ENCODE measurements at places on chromosomes 6 and 20.
A peak's percentile ranks its signal among the peaks of the same experiment; 100 is the strongest.

DNA sequence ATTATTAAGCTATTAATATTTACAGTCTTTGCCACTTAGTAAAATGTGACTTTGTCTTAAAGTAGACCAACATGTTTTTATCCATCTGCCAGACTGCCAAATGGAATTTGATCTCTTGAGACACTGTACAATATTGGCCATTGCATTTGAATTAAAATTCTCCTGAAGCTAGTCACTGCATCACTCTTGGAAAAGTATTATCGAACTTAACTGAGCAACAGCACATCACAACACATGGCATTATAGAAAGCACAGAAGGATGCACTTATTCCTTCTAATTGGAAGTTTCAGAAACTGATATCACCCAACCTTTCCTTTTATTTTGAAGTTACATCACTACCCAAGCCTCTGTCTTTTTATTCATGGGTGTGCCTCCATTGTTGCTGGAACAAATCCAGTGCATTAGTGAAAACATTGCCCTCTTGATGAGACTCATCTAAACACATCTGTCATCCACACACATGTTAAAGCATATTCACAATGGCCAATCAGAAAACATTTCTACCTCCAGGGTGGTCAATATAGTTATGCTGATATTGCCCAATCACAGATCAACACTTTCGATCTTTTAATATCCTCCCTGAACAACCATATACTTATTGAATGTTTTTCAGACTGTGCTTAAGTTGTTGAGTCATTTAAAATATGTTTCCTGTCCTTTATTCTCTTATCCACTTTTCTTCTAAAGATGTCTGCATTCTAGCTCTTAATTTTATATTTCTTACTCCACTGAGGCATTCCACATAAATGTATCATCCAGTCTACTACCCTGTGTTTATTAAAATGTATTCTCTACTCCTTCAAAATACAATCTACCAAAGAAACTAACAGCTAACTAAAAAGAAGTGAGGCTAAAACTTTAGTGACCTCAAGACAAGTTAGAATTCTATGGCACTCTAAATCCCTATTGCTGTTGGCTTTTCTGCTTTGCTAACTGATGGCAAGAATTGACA lies 535.0 kb downstream of the RFPL4B start:
- DNase-seq: peak; percentile 61

GRCh38 chr6:106216527-106216926 lies 109.0 kb downstream of the ATG5 start:
- no peak for DNase-seq

DNA sequence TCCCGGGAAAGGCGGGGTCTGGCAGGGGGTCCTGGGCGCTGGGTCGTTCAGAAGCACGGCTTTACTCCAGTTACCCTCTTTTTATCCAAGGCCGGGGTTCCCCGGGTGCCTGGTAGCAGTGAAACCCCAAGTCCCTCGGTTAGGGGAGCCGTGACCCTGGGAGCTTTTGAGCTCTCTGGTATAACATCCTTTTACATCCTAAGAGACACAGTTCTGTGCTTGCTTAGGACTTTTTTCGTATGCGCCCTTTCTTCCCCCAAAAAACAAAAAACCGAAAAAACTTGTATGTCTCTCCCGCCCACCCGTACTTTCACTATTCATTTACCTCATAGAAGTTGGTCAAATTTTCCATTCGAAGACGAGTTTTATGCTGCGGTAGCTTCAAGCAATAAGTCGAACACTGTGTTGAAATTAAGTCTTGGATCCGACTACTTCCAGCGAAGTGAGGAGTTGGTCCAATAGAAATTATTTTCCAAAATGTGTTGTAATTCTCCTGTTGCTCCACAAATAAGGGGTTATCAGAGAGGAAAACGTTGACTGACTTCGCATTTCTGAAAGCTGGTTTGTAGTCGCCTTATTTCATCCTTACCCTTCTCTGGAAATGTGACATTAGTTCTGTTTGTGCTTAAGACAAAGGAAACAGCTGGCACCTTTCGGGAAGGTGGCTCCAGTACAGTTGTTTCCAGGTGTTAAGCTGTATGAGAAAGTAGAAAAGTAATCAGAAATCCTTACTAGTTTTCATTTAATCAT lies 816 bp upstream of the MAN1A1 start:
- peak; percentile 67 for DNase-seq

DNA sequence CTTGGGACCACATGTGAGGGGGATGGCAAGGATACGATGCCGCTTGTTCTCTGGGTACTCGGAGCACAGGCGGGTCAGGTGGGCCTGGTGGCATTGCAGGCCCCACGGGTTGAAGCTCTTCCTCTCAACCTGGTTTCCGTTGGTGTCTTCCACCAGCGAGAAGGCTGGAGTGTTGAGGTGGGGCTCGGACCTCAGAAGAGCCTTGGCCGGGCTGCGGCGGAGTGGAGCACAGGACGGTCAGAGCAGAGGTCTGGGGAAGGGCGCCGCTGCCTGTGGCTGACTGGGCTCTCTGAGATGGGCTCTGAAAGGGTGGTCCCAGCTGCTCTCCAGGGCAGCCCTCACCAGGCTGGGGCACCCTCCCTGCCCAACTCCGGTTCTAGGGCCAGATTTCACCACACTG lies 15.2 kb upstream of the UQCC2 start:
- DNase-seq: no peak

DNA sequence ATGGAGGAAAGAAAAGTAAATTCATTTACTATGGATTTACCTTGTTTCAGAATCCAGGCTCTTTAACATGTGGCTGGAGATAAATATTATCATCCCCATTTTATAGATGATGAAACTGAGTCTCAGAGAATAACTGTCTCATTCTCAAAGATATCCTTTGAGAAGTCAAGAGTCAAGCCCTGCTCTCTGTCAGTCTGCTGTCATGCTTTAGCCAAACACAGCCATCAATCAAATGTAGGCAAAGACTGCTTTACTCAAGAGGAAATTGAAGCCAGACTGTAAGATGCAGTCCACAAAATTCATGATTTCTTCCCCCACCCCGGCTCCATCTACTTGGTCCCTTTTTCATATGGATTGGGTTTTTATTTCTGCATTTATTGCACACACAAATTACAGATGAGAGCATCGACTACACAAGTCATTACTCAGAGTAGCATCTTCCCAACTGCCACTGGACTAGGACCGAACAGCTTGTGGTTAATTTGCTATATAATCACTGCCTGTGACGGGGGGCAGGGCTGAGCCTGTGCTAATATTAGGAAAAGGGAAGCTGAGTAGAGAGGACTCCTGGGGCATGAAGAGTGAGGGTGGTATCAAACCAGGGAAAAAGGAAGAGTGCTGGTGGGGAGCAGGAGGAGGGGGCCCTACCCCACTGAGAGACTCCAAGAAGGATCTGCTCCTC lies 102.7 kb upstream of the TOP1 start:
- no peak for DNase-seq

DNA sequence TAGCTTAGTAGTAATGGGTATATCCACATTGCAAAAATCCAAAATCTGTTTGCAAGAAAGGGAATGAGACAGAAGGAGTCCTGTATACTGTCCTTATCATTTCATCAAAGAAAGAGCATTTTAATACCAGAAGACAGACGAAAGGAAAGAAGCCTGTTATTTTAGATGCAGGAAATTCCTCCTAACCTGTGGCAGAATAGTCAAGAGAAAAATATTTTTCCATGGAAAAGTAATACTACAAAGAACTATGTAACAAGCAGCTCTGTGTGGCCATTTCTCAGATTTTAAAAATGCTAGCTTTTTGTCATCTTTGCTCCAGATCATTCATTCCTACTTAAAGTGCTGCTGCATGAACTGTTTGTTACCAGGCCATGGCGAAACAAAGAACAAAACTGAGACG lies 72.9 kb upstream of the SCP2D1 start:
- no peak for DNase-seq

- peak; percentile 33 for DNase-seq
Observed at GRCh38 chr6:51098791-51099190, 280.1 kb downstream of the TFAP2B start.

GRCh38 chr6:5537967-5538366 lies 276.7 kb downstream of the FARS2 start:
- peak; percentile 84 for DNase-seq

GRCh38 chr20:63957004-63957689 lies 931 bp upstream of the UCKL1 start:
- peak; percentile 53 for DNase-seq

- DNase-seq: no peak
Observed at GRCh38 chr6:166658115-166658791, 31.2 kb upstream of the RPS6KA2 start.

DNA sequence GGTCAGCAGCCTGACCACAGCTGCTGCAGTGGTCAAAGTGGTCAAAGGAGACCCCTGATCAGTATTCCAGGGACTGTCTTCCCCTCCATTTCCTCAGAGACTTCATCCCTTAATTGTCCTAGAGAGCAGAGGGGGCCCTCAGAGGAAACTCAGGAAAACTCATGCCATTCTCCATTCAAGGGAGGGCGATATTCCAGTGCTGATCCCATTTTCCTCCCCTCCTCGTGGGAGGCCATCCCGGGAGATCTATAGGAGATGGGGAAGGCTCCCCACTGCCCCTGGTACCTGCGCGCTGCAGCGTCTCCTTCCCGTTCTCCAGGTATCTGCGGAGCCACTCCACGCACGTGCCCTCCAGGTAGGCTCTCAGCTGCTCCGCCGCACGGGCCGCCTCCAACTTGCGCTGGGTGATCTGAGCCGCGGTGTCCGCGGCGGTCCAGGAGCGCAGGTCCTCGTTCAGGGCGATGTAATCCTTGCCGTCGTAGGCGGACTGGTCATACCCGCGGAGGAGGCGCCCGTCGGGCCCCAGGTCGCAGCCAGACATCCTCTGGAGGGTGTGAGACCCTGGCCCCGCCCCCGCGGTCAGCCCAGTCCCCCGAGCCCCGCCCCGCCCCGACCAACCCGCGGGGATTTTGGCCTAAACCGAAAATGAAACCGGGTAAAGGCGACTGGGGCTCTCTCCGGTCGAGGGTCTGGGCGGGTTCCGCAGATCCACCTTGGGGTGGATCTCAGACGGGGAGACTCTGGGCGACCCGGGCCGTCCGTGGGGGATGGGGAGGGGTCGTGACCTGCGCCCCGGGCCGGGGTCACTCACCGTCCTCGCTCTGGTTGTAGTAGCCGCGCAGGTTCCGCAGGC lies 878 bp downstream of the HLA-C start:
- no peak for DNase-seq

GRCh38 chr6:134826889-134827737 lies 122.8 kb downstream of the ALDH8A1 start:
- DNase-seq: peak; percentile 96

DNA sequence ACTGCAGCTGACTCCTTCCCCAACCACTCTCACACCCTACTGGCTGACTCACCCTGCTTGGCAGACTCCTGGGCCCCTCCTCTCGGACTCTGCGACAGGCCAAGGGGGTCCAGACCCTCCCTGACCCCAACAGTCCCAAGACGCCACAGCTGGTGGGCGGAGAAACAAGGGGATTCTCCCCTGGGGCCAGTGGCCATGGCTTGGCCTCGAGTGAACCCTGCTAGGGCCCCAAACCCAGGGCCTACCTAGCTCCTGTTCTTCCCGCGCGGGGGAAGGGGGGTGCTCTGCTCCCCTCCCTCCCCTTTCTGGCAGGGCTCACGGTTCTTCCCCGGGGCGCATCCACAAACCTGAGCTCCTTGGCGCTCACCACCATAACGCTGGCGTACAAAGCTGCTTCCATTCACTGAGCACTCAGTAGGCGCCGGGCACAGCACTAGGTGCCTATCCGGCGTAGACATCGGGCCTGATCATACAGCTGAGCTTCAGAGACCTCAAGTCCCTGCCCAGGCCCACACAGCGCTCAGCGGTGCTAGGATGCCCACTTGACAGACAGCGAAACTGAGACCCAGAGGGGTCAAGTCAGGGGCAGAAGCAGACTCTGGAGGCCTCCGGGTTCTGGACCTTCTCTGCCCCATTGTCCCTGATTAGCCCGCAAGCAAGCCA lies 597 bp downstream of the ADA start:
- DNase-seq: no peak

GRCh38 chr20:48019940-48020339 lies 234.7 kb upstream of the SULF2 start:
- DNase-seq: no peak

DNA sequence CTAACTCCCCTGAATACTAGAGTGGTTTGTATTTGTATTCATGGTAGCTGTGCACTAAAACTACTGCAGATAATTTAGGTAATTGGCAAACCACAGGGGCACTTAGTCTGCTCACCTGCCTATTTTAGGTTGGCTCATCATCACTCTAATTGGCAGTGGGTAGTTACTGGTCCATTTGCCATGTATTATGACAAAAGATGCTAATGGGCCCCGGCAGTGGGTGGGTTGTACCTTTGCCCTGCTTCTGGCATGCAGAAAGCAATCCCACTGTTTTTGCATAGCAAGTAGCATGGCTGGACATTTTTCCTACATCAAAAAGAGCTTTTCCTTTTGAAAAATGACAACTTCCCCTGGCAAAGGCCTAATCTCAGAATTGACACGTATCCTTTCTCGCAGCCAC lies 741.4 kb upstream of the MAP3K7 start:
- no peak for DNase-seq

DNA sequence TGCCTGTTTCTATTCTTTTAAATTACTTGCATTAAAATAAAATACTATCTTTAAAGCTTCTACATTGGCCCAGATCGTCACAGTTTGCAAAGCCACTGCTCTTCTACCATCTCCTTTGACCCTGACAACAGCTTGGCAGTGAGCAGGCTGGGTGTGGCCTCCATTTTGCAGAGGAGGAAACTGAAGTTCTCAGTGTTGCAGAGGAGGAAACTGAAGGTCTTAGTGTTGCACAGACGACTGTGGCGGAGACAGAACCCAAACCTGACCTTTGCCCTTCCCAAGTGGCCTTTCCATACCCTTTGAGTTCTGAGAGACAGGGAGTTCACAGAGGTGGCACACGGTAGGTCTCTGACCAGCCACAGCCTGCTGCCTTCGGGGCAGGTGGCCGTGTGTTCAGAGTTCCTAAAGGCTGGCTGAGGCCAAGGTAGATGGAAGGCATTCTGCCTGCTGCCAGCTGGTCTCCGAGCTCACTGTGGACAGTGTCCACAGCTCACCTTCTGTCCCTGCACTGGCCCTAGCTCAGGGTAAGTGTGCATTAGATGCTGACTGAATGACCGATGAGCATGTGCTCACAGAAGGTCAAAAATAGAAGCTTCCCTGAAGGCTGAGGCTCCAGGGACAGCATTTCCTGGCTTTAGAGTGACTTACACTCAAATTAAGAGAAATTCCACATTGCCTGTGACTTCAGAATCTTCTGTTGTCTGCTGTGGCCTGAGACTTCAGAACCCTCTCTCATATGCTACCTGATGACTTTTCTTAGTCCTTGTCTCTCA lies 113.5 kb upstream of the SLC24A3 start:
- no peak for DNase-seq

DNA sequence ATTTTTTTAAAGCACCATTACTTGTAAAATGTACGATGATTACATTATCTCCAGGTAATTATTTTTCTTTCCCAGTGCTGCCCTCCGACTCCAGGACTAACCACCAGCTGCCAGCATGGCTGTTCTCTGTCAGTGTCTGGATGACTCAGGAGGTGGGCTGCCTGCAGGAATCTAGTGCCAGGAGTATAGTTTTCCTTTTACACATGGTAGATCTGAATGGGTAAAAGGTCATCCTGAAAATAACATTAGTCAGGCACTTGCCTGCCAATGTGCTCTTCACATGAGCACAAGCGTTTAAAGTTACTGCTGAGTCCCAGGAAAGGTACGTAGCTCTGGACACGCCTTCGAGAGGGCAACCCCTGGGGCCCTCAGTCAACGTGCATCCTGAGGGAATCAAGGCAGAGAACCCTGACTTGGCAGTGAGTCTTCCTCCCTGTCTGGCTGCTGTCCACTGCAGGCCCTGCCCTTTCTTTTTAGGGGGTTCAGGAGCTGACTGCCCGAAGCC lies 2.4 kb downstream of the DYNLT1 start:
- DNase-seq: peak; percentile 57

GRCh38 chr20:34085544-34086040 lies 26.5 kb downstream of the EIF2S2 start:
- no peak for DNase-seq

GRCh38 chr6:88358846-88359245 lies 192.7 kb upstream of the CNR1 start:
- no peak for DNase-seq
